Astrocyte (in vitro differentiated cells and primary cell): ENCODE measurements at places on chromosomes 1 and 21. TPM values are rescaled to one million over a fixed set of nuclear protein-coding genes. Genes with fewer than 3 reads are reported as not detected.

Gene OR14I1
- not detected in 2 replicates for total RNA-seq

Gene TNFSF18
- total RNA-seq: 0.14 TPM in 1 of 2 replicates, not detected in the other

Gene GLMN
- 13.3 and 13.5 TPM in 2 replicates for total RNA-seq

Gene RGSL1
- total RNA-seq: not detected in 2 replicates

Gene CD247
- total RNA-seq: not detected in 2 replicates

Gene ATP1A1
- total RNA-seq: 317 and 328 TPM in 2 replicates

Gene TACSTD2
- 0.87 and 3.0 TPM in 2 replicates for total RNA-seq

Gene A3GALT2
- total RNA-seq: not detected in 2 replicates

Gene S100A9
- 1.8 TPM in 1 of 2 replicates, not detected in the other for total RNA-seq

Gene SLC45A3
- total RNA-seq: 6.8 and 7.1 TPM in 2 replicates

Gene OVAAL
- total RNA-seq: not detected in 2 replicates

GRCh38 chr1:2983706-2984398, 37.4 kb upstream of the ACTRT2 start:
- no peak overlapping the region for H3K27ac ChIP-seq
- no peak for DNase-seq
- H3K4me1 ChIP-seq: no peaks in the 10 kb centered on the region
- no peak overlapping the region for H3K4me3 ChIP-seq
- H3K27me3 ChIP-seq: no peaks in the 10 kb centered on the region

GRCh38 chr1:169681140-169681539, 30.3 kb downstream of the SELL start:
- no peaks in the 10 kb centered on the region for H3K36me3 ChIP-seq
- H3K4me1 ChIP-seq: peaks cover 3% of the 10 kb centered on the region
- no peak for DNase-seq
- H3K27me3 ChIP-seq: no peaks in the 10 kb centered on the region

GRCh38 chr1:166253076-166253779, 86.4 kb upstream of the FAM78B start:
- no peaks in the 10 kb centered on the region for H3K36me3 ChIP-seq
- DNase-seq: peak; percentile 7
- no peaks in the 10 kb centered on the region for H3K27me3 ChIP-seq
- no peak overlapping the region for H3K27ac ChIP-seq
- H3K4me1 ChIP-seq: no peaks in the 10 kb centered on the region
- H3K4me3 ChIP-seq: no peak overlapping the region

- no peak for DNase-seq
- no peaks in the 10 kb centered on the region for H3K4me1 ChIP-seq
- H3K27ac ChIP-seq: no peak overlapping the region
- no peak overlapping the region for H3K4me3 ChIP-seq
Measured at GRCh38 chr1:152519851-152520250, 5.6 kb downstream of the CRCT1 start.

GRCh38 chr21:40466893-40467483, 380.0 kb downstream of the DSCAM start:
- H3K4me1 ChIP-seq: no peaks in the 10 kb centered on the region
- H3K36me3 ChIP-seq: no peaks in the 10 kb centered on the region
- peak; percentile 12 for DNase-seq
- H3K27ac ChIP-seq: no peak overlapping the region
- no peaks in the 10 kb centered on the region for H3K27me3 ChIP-seq

GRCh38 chr1:58566339-58566738, 10.7 kb downstream of the TACSTD2 start:
- no peaks in the 10 kb centered on the region for H3K4me1 ChIP-seq
- no peak overlapping the region for H3K4me3 ChIP-seq
- no peak for DNase-seq
- no peak overlapping the region for H3K27ac ChIP-seq
- H3K27me3 ChIP-seq: peaks cover 6% of the 10 kb centered on the region

DNA sequence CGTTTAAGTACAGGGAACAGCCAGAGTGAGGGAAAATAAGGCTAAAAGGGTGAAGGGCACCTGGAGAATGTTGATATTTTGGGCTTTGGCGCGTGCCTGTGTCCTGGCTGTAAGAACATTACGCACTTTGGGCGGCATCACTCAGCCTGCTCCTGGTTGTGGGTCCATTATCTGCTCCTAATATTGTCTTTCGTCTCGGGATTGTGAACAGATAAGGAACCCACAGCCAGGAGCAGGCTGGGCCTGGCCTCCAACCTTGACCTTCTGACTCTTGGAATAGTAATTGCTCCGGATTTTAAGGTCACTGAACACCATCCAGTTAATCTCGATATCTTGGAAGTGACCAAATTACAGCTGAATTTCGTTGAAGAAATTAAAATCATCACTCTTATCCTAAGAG, 61.9 kb downstream of the TCP10L start:
- no peaks in the 10 kb centered on the region for H3K27me3 ChIP-seq
- H3K27ac ChIP-seq: peak overlapping the region; percentile 94
- peaks cover 51% of the 10 kb centered on the region for H3K4me1 ChIP-seq
- no peak for DNase-seq
- H3K36me3 ChIP-seq: no peaks in the 10 kb centered on the region

GRCh38 chr1:7388141-7388487, 383.0 kb upstream of the VAMP3 start:
- H3K4me1 ChIP-seq: peaks cover 29% of the 10 kb centered on the region
- no peaks in the 10 kb centered on the region for H3K27me3 ChIP-seq
- no peak for DNase-seq
- no peaks in the 10 kb centered on the region for H3K36me3 ChIP-seq
- H3K4me3 ChIP-seq: no peak overlapping the region

DNA sequence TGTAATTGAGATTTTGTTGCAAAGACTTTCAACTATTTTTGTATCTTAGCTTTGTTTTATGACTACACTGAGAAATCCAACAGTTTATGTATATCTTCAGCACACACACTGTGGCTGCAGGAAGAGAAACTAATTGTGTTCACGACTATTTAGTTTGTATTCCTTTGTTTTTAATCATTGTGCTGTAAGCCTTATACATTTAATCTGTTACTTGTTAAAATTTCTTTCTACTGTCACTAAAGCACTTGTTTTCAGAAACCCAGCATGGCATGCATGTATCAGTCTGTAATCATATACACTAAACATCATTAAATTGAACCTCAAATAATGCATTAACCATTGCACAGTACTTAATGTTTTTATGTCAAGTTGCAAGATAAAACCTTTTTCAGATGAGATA, 656 bp downstream of the ANGPTL1 start:
- DNase-seq: no peak
- H3K4me3 ChIP-seq: no peak overlapping the region
- no peak overlapping the region for H3K27ac ChIP-seq
- peaks cover 4% of the 10 kb centered on the region for H3K4me1 ChIP-seq
- no peaks in the 10 kb centered on the region for H3K36me3 ChIP-seq

DNA sequence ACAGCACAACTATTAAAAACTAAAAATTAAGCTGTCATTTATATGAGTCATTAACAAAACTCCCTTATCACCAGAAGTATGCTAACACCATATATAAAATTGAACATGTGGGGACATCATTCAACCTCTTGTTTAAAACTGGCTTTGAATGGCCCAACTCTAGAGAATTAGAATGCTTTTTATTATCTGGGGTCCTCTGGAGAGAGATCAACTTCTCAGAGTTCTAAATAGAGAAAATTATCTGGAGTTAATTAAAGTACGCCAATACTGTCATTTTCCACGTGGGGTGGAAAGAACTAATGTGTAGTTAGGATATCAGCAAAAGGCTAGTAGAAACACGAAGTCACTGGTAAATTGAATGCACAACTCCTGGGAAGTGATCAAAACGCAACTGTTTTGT, 21.2 kb upstream of the CAPN2 start:
- no peak overlapping the region for H3K27ac ChIP-seq
- DNase-seq: no peak
- H3K36me3 ChIP-seq: no peaks in the 10 kb centered on the region
- no peak overlapping the region for H3K4me3 ChIP-seq

GRCh38 chr1:1262758-1263157, 10.9 kb downstream of the UBE2J2 start:
- H3K4me1 ChIP-seq: peaks cover 20% of the 10 kb centered on the region
- no peak overlapping the region for H3K4me3 ChIP-seq
- H3K27me3 ChIP-seq: no peaks in the 10 kb centered on the region
- H3K27ac ChIP-seq: no peak overlapping the region
- peaks cover 15% of the 10 kb centered on the region for H3K36me3 ChIP-seq

DNA sequence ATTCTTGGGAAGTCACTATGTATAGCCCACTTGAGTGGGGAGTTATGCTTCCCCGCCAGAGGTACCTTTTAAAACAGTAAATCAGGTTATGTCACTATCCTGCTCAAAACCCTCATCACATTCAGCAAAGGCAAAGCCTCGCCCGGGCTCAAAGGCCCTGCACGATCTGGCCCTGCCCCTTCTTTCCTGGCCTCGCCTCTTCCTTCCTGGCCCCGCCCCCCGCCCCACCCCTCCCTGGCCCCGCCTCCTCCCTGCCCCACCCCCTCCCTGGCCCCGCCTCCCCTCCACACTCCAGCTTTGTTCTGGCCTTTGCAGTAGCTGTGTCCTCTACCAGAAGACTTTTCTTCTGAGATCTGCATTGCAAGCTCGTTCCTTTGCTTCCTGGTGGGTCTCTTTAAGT, 6.6 kb downstream of the LDLRAD2 start:
- no peak overlapping the region for H3K27ac ChIP-seq
- peaks cover 11% of the 10 kb centered on the region for H3K4me1 ChIP-seq
- H3K36me3 ChIP-seq: no peaks in the 10 kb centered on the region
- H3K27me3 ChIP-seq: no peaks in the 10 kb centered on the region
- DNase-seq: no peak

- peaks cover 16% of the 10 kb centered on the region for H3K4me1 ChIP-seq
- H3K27me3 ChIP-seq: no peaks in the 10 kb centered on the region
- H3K36me3 ChIP-seq: no peaks in the 10 kb centered on the region
Measured at GRCh38 chr1:1069056-1069710, 4.9 kb downstream of the RNF223 start.

DNA sequence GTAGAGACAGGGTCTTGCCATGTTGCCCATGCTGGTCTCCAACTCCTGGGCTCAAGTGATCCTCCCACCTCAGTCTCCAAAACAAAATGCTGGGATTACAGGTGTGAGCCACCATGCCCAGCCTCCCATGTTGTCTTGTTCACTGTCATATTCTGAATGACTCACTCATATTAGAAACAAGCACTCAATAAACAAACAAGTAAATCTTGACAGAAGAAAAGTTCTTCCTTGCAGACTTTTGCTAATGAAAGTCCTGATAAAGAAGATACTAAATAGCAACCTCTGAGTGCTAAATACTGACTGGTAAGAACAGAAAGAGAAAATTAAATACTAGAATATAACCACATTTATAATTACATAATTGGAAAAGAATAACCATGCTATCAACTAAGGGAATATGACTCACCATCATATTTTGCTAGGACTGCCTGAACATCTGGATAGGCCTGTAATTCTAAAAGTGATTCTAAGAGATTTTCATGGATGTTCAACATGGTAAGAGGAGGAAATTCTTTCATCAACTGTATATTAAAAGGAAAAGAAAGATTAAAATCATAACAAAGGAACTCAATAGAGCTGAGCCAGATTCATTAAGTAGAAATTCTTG, 37.3 kb downstream of the ST7L start:
- no peak overlapping the region for H3K4me3 ChIP-seq
- H3K27me3 ChIP-seq: no peaks in the 10 kb centered on the region
- H3K4me1 ChIP-seq: no peaks in the 10 kb centered on the region
- no peak for DNase-seq

GRCh38 chr1:202194328-202194648, 689 bp downstream of the LGR6 start:
- H3K4me3 ChIP-seq: no peak overlapping the region
- peaks cover 32% of the 10 kb centered on the region for H3K27me3 ChIP-seq
- peaks cover 4% of the 10 kb centered on the region for H3K4me1 ChIP-seq
- no peaks in the 10 kb centered on the region for H3K36me3 ChIP-seq

DNA sequence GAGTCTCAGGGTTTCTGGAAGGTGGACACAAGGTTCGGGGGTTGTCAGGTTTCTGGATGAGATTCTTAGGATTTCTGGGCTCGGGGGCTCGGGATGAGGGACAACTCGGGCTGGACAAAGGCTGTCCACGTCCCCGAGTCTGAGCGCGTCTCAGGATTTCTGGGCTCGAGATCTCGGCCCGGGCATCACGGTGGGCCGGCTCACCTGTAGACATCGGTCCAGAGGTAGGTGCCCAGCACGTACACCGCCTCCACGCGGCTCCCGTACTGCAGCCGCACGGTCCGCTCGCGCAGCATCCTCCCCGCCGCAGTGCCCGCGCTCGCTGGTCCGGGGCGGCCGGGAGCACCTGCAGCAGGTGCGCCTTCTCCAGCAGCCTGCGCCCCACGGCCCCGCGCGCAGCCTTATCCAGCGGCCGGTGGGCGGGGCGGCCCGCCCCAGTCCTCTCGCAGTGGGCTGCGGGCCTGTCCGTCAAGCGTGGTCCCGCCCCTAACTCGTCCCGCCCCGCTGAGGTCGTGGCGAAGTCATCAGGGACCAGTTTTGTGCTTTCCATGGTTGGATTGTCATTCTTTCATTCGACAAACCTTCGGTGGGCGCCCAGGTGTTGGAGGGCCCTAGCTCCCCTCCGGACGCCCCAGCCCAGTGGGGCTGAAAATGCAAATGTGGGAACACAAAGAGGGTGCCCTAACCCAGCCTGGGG, at the start of gene PADI2:
TSS of gene PADI2 (minus strand) at position 376 of the 697 bp plus-strand sequence. CDS start at position 296, 80 bp downstream.
- no peak for DNase-seq
- no peak within 1 kb of the TSS for H3K27ac ChIP-seq
- H3K27me3 ChIP-seq: peaks cover 15% of the 10 kb centered on the region

- DNase-seq: no peak
- H3K27ac ChIP-seq: peak overlapping the region; percentile 73
- H3K4me1 ChIP-seq: peaks cover 22% of the 10 kb centered on the region
- peaks cover 12% of the 10 kb centered on the region for H3K36me3 ChIP-seq
- H3K27me3 ChIP-seq: no peaks in the 10 kb centered on the region
Measured at GRCh38 chr1:150268340-150268704, 494 bp downstream of the APH1A start.

- DNase-seq: peak; percentile 45
- H3K27me3 ChIP-seq: peaks cover 8% of the 10 kb centered on the region
- H3K4me1 ChIP-seq: peaks cover 17% of the 10 kb centered on the region
Measured at GRCh38 chr21:45615145-45615711, 28.3 kb upstream of the PCBP3 start.

DNA sequence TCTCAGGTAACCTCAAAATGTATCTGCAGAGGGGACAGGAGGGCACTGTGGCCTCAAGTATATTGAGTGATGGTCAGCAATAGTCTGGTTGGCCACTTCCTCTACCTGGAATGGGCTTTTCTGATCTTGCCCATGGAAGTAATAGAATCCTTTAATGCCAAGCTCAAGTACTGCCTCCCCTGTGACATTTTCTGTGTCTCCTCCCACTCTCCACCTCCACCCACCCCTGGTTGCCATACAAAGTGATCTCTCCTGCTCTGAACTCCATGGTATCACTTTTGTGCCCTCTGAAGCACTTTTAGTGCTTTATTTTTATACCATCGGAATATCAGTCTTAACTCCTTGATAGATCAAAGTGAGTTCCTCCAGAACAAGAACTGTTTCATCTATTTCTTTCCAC, 9.2 kb upstream of the NOS1AP start:
- H3K4me1 ChIP-seq: peaks cover 7% of the 10 kb centered on the region
- no peaks in the 10 kb centered on the region for H3K27me3 ChIP-seq
- no peak overlapping the region for H3K27ac ChIP-seq
- no peak overlapping the region for H3K4me3 ChIP-seq

- H3K4me1 ChIP-seq: peaks cover 14% of the 10 kb centered on the region
- H3K36me3 ChIP-seq: no peaks in the 10 kb centered on the region
- no peaks in the 10 kb centered on the region for H3K27me3 ChIP-seq
- H3K4me3 ChIP-seq: no peak overlapping the region
- DNase-seq: peak; percentile 91
Measured at GRCh38 chr1:91569411-91570119, 68.9 kb downstream of the CDC7 start.

GRCh38 chr1:228278432-228278941, 70.6 kb downstream of the OBSCN start:
- H3K27me3 ChIP-seq: no peaks in the 10 kb centered on the region
- H3K36me3 ChIP-seq: no peaks in the 10 kb centered on the region
- H3K4me1 ChIP-seq: peaks cover 8% of the 10 kb centered on the region
- DNase-seq: no peak

- H3K27me3 ChIP-seq: peaks cover 15% of the 10 kb centered on the region
- H3K4me1 ChIP-seq: peaks cover 4% of the 10 kb centered on the region
- no peaks in the 10 kb centered on the region for H3K36me3 ChIP-seq
Measured at GRCh38 chr1:228937851-228938536, 202.7 kb downstream of the RHOU start.
